ENCODE measurements at places on chromosomes 12 and 14. TPM values are rescaled to one million over a fixed set of nuclear protein-coding genes. Genes with fewer than 3 reads are reported as not detected.

GRCh38 chr14:73465823-73466532, 7.6 kb upstream of the NUMB start:
- no peak overlapping the region for H3K4me3 ChIP-seq
- H3K36me3 ChIP-seq: no peaks in the 10 kb centered on the region
- H3K4me1 ChIP-seq: no peaks in the 10 kb centered on the region
- DNase-seq: no peak
- no peak overlapping the region for H3K27ac ChIP-seq

DNA sequence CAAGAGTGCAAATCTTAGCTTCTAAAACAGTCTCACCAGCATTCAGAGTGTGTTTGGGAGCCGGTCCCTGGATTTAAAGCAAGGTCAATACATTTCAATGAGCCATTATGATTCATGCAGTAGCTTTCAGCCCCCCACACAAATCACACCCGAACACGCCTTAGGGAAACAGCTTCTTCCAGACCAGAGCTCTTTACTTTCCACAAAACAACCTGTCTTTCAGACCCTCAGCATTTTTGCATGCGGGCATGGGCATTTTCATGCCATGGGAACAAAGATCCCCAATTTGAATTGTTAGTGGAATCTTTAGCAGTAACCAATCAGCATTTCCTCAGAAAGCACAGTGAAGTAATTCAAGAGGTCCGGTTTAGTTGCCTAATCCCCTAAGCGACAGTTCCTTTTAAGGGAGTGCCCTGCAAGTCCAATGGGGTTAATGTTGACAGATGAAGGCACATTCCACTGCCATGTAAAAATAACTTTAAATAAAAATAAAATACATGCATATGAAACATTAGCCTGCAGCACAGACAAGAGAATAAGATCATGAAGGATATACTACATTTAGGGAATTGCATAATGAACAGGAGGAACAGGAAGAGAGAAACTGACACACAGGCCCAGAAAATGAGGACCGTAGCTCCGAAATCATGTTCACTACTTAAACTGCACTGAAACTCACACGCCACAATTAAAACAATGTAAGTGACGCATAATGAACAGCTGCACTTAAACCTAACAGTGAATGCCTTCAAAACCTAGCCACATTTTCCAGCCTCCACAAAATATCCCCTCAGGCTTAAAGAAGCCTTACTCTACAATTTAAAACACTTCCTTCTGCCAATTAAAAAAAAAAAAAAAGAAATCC, 4.0 kb downstream of the VPS37B start:
- H3K4me1 ChIP-seq: peaks cover 68% of the 10 kb centered on the region
- no peak for DNase-seq
- no peaks in the 10 kb centered on the region for H3K27me3 ChIP-seq
- H3K27ac ChIP-seq: no peak overlapping the region
- peaks cover 5% of the 10 kb centered on the region for H3K36me3 ChIP-seq

GRCh38 chr12:110745542-110746284, 3.0 kb upstream of the PPP1CC start:
- no peak for DNase-seq
- no peaks in the 10 kb centered on the region for H3K27me3 ChIP-seq
- H3K36me3 ChIP-seq: peaks cover 6% of the 10 kb centered on the region
- no peak overlapping the region for H3K4me3 ChIP-seq
- H3K27ac ChIP-seq: no peak overlapping the region
- no peaks in the 10 kb centered on the region for H3K4me1 ChIP-seq

- H3K27me3 ChIP-seq: no peaks in the 10 kb centered on the region
- peaks cover 5% of the 10 kb centered on the region for H3K36me3 ChIP-seq
- peaks cover 7% of the 10 kb centered on the region for H3K4me1 ChIP-seq
These were observed 753 bp downstream of the CSRNP2 start for GRCh38 chr12:51082561-51083125.

GRCh38 chr12:43210485-43211192, 341.4 kb downstream of the ADAMTS20 start:
- no peaks in the 10 kb centered on the region for H3K27me3 ChIP-seq
- H3K4me1 ChIP-seq: no peaks in the 10 kb centered on the region
- no peak overlapping the region for H3K27ac ChIP-seq
- no peak overlapping the region for H3K4me3 ChIP-seq
- no peak for DNase-seq
- no peaks in the 10 kb centered on the region for H3K36me3 ChIP-seq

- H3K27ac ChIP-seq: no peak overlapping the region
- DNase-seq: no peak
- no peaks in the 10 kb centered on the region for H3K36me3 ChIP-seq
- peaks cover 7% of the 10 kb centered on the region for H3K4me1 ChIP-seq
These were observed 229.6 kb downstream of the BCAT1 start for GRCh38 chr12:24719293-24719721.

DNA sequence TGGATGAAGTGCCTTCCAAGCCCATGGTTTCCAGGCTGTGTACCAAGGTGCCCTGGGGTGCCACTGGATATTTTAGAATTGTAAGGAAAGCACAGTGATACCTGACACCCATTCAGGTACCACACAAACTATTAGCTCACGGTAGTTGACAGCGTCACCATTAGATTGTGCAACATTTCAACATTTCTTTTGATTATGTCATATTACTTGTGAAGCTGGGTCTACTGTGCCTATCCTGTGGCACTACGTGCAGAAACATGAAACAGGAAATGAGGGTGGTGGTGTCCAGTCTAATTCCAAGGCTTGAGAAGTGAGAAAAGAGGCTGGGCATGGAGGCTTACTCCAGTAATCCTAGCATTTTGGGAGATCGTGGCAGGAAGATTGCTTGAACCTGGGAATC, 75.5 kb upstream of the CPM start:
- no peaks in the 10 kb centered on the region for H3K36me3 ChIP-seq
- no peak overlapping the region for H3K4me3 ChIP-seq
- H3K4me1 ChIP-seq: no peaks in the 10 kb centered on the region
- H3K27ac ChIP-seq: no peak overlapping the region

DNA sequence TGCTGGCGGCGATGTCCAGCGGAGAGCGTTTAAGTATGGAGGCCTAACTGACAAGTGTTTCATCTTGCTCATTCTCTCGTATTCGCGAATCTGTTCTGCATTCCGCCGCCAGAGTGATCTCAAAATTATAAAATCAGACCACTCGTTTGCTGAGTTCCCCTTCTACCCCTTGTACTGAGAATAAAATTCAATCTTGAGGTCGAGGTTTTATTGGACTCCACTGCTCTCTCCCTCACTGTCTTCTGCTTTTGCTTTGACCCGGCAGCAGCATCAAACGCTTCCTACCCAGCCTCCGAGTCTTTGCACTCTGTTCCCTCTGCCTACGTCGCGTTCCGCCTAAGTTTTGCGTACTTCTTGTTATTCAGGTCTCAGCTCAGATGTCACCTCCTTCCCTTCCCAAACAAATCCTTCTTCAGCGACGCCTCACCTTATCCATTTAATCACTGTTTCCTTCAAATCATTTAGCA, 462 bp downstream of the KNTC1 start:
- H3K27ac ChIP-seq: peak overlapping the region; percentile 78
- DNase-seq: peak; percentile 27
- H3K4me1 ChIP-seq: peaks cover 26% of the 10 kb centered on the region
- no peaks in the 10 kb centered on the region for H3K27me3 ChIP-seq
- H3K36me3 ChIP-seq: no peaks in the 10 kb centered on the region
- H3K4me3 ChIP-seq: peak overlapping the region; percentile 85

- no peak overlapping the region for H3K27ac ChIP-seq
- no peak overlapping the region for H3K4me3 ChIP-seq
- peaks cover 12% of the 10 kb centered on the region for H3K4me1 ChIP-seq
- no peaks in the 10 kb centered on the region for H3K27me3 ChIP-seq
These were observed 51.0 kb upstream of the SRSF5 start for GRCh38 chr14:69715725-69716477.

The SLC38A1 gene
- 283 TPM for total RNA-seq

The E2F7 gene
- not detected for total RNA-seq

The MOK gene
- 2.5 TPM for total RNA-seq

The ANGEL1 gene
- total RNA-seq: 14.6 TPM

The EML5 gene
- total RNA-seq: 1.4 TPM

The HOXC10 gene
- not detected for total RNA-seq

Data from naive thymus-derived CD4-positive, alpha-beta T cell (primary cell).